Epithelial cell of proximal tubule (primary cell): ENCODE measurements at places on chromosomes 3 and 15.

DNA sequence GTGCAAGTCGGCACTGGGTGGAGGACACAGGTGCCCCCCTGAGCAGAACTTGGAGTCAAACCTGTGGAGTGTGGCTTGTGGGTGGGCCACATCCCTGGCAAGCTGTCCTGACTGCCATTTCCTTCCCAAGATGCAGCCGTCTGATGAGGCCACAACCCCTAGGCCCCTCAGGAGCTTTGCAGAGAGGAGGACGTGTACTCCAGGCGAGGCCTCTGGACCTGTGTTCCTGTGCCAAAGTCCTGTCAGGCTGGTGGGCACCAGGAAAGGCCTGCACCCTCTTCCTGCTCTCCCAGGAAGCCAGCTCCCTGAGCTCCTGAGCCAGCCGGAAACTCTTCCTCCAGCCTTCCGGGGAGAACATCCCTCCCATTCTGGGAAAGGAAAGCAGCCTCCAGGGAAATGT is 48.5 kb downstream of the CMTM6 start:
- no peak for DNase-seq

GRCh38 chr15:37078566-37078965 is 21.8 kb downstream of the MEIS2 start:
- DNase-seq, result no peak

DNA sequence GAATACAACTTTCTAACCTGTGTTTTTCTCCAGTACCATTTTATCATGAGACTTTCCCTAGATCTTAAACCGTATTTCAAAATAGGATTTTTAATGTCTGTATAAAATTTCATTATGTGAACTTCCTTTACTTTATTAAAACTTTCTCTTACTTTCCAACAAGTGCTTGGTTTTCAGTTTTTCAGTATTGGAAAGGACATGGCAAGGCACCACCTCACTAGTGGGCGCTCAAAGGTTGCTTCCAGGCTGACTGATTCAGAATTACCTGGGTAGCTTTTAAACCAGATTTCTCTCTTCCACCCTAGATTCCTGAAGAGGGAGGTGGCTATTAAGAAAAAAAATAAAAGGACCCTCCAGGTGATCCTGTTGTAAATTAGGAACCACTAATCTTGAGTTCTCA is 236.6 kb downstream of the SOX2 start:
- DNase-seq, result no peak

DNA sequence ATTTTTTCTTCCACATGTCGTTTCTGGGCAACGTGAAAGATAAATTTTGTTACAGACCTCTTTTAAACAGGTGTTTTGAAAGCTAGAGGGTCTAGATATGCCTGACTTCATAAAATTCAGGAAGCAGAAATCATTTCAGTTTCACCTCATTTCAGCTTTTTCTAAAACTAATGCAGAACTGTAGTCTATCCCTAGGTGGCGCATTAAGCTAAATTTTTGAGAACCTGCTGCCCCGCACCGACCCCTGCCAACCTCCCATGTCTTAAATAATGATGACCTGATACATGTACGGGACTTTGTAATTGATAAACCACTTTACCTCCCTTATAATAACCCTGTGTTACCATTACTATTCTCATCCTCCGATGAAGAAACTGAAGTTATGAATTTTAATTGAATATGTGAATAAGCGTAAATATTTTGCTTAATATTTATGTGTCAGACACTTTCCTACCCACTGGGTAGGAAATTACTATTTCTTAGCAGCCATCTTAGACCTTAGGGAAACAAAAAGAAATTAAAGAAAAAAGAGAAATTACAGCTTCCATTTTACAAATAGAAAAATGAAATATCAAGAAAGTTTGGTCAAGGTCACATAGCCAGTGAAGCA is 78.7 kb upstream of the GCNT3 start:
- no peak for DNase-seq

DNA sequence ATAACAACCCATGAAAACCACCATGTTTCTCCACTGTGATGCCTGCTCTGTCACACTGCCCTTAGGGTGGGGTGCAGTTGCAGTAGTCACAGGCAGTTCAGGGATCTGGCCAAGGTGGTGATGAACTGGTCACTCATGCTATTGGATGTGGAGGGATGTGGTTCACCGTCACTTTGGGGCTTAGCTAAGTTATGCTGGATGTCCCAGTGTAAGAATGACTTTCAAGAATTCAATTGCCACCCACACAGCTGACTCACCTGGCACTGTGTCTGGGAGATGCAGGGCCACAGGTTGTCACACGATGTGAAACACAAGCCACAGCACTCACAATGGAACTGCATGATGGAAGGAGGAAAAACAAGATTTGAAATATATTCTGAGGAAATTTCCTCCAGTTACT is 146.1 kb upstream of the CTNNB1 start:
- DNase-seq, result no peak

DNA sequence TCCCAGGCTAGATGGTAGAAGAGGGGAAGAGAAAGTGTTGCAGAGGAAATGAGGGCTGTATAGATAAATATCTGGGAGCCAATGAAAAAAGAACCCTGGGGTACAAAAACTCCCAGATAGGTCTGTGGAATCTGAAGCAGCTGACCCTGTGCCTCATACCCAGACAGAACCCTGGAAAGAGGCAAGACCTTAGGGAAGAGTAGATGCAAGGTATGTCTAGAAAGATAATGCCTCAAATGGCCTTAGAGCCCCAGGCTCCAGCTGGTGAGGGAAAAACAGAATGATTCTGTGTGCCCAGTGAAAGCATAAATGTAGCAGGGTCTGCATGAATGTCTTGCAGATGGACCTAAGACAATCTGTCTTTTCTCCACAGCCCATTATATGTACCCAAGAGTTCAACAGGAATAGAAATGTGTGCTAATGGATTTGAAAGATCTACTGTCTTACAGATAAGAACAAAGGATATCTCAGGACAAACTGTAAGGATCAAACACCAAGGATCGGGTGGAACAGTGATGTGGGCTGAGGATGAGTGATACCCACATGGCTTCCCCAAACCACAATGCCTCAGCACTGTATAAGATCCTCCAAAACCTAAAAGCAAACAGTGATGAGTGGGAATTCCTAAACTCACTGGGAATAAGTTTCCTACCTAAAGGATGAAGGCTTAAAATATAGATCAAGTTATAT is 58.8 kb downstream of the NCEH1 start:
- DNase-seq, result no peak

- no peak for DNase-seq
Measured at GRCh38 chr3:105096071-105096470, 270.6 kb upstream of the ALCAM start.

DNA sequence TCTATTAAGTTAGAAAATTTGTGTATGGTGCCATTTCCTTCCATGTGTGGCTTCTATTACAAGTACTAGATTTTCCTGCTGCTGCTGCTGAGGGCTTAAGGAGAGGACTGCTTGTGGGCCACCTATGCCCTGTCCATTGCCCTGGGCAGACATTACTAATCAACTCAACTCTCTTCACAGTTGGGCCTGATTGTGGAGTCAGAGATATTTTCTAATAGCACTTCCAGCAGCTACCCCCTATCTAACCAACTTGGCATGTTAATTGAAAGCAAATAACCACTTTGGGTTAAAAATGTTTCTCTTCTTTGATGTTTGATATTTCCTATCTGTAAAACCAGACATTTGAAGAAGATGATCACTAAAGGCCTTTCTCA is 242.0 kb downstream of the EDEM1 start:
- DNase-seq, result no peak

- DNase-seq, result no peak
Measured at GRCh38 chr3:149603126-149604074, 54.4 kb downstream of the WWTR1 start.

- DNase-seq, result no peak
Measured at GRCh38 chr3:135368316-135368715, 573.3 kb downstream of the EPHB1 start.

DNA sequence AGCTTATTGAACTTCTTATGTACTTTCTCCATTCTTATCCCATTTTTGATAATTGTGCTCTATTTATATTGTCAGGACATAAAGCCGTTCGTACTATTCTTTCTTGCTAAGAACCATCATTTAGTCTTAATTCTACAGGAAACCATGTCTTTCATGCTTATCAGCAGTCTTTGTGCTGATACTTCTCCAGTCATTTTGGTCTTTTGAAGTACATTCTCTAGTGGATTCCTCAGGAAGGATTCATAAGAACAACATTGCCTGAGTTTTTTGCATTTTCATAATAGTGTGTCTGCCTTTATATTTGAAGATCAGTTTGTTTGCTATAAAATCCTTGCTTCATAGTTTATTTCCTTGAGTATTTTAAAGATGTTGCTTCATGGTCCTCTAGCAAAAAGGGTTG is 126.6 kb upstream of the NEO1 start:
- no peak for DNase-seq

- no peak for DNase-seq
Measured at GRCh38 chr15:25134546-25134945, 179.8 kb downstream of the SNRPN start.

DNA sequence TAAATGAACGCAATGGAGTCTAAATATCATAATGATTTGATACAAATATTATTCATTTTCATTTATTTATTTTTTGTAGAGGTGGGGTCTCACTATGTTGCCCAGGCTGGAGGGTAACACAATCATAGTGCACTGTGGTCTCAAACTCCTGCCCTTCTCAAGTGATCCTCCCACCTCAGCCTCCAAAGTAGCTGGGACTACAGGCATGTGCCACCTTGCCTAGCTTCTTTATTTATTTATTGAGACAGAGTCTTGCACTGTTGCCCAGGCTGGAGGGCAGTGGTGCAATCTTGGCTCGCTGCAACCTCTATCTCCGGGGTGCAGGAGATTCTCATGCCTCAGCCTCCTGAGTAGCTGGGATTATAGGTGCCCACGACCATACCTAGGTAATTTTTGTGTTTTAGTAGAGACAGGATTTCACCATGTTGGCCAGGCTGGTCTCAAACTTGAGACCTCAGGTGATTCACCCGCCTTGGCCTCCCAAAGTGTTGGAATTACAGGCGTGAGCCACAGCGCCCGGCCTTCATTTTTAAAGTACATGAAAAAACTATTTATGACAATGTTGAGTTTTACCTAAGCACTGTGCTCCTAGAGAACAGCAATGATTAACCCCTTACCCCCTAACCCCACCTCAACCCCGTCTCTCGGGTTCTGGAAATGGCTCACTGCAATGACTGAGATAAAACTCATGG is 4.0 kb upstream of the AEN start:
- no peak for DNase-seq

DNA sequence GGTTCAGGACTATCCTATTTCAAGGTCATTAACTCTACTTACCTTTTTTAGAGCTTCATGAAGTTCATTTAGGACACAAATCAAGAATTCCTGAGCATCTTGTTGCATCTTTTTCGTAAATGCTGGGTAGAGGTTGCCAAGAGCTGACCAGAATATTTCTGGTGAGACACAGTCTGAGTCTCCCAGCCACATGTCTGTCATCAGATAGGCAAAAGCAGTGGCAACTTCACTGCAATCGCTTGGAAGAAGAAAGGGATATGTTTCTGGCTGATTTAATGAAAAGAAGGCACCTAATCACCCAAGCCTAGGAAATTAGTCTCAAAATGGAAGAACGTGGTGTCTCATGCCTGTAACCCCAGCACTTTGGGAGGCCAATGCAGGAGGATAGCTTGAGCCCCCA is 2.9 kb downstream of the USP50 start:
- no peak for DNase-seq

GRCh38 chr3:128585974-128586373 is 64.6 kb downstream of the RPN1 start:
- no peak for DNase-seq

- DNase-seq, result no peak
Measured at GRCh38 chr3:172709774-172710663, 848 bp downstream of the NCEH1 start.

- no peak for DNase-seq
Measured at GRCh38 chr15:60590935-60591495, 112.1 kb upstream of the ICE2 start.

GRCh38 chr3:135629701-135630408 is 335.7 kb upstream of the PPP2R3A start:
- no peak for DNase-seq

GRCh38 chr3:46909535-46910161 is 32.1 kb downstream of the PTH1R start:
- no peak for DNase-seq

- DNase-seq, result no peak
Measured at GRCh38 chr3:32780735-32781210, 37.0 kb upstream of the TRIM71 start.

- DNase-seq, result no peak
Measured at GRCh38 chr3:172148241-172148640, 108.9 kb downstream of the FNDC3B start.

- no peak for DNase-seq
Measured at GRCh38 chr3:182920515-182921084, 59.7 kb downstream of the DCUN1D1 start.

- DNase-seq, result no peak
Measured at GRCh38 chr15:68186671-68187397, 18.3 kb downstream of the CALML4 start.

GRCh38 chr3:52333869-52334557 is 17.9 kb downstream of the DNAH1 start:
- DNase-seq, result no peak

- no peak for DNase-seq
Measured at GRCh38 chr3:101104321-101104720, 111.1 kb upstream of the ABI3BP start.

- no peak for DNase-seq
Measured at GRCh38 chr15:87215100-87215499, 1041.4 kb downstream of the NTRK3 start.

- DNase-seq, result no peak
Measured at GRCh38 chr3:153315781-153316180, 153.8 kb downstream of the RAP2B start.

DNA sequence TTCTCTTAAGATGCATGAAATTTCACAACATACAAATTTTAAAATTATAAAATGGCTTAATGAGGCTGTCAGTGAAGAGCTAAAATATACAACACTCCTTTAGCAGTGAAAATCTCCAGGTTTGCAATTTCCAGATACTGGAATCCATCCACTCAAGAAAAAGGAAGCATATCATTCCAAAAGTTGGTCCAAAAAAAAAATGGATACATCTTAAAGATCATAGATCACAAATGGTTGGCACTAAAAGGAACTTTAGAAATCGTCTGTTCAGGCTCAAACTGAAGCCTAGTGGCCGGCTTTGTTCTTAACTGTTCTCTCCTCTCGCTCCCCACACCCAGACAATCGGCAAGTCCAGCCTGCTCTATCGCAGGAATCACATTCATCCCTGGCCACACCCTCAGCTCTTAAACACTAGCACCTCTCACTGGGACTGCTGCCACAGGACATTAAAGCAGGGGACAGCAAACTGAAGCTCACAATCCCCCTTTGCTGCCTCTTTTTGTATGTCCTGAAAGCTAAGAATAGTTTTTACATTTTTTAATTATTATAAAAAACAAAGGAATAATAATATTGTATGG is 130.3 kb upstream of the CDIN1 start:
- no peak for DNase-seq

GRCh38 chr3:100045696-100046095 is 68.6 kb downstream of the FILIP1L start:
- no peak for DNase-seq

- DNase-seq, result no peak
Measured at GRCh38 chr15:63985221-63986184, 60.8 kb downstream of the DAPK2 start.
